NCI-H1930 (cell line): ENCODE measurements at places on chromosomes 2 and 18.

DNA sequence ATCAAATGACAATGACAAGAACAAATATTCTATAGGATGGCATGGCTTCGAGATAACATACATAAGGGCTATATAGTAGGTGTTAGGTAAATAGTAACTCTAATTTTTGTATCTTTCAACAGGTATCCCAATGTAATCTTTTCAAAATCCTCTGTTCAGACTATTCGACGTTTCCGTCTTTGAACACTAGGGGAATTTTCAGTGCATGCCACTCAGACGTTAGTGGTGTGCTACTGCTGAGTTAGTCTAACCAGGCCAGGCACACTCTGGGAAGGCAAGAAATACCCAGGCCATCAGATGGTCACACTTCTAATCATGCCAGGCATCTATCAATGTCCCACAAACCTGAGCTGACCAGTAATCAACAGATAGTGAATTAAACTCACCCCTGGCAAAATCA, 14.6 kb upstream of the CREG2 start:
- no peak for DNase-seq

DNA sequence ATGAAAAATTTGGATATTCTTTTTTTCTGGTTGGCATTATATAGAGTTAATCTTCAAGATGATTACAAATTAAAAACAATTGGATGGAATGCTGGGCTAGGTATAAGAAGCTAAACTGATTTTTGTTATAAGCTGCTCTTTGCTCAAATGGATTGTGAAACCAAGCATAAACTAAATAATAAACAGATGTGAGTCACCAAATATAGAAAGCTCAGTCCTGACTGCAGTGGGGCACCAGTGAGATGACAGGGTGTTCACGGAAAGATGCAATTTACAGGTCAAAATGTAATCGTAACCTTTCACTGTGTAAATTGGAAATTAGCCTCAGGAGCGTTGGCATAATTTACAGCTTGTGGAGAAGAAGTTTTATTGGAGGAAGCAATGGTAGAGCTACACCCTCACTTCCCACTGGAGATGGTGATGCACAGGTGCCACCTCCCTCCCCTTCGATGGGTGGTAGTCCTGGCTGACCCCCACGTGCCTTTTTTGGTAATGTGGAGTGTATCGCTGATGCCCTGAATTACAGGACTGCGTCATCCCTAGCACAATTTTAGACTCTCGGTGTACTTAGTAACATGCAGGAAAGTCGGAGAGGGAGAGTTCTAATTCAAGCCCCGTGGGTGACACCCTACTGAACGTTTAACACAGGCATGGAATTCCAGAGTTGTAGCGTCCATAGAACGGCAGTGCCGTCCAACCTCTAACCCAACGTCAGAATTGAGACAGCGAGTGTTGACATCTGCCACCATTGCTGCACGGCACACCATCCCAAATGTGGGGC, 73.9 kb upstream of the NFATC1 start:
- no peak for DNase-seq

GRCh38 chr2:150136401-150136800, 351.1 kb downstream of the RND3 start:
- DNase-seq = no peak

GRCh38 chr18:46821856-46822711, 65.2 kb upstream of the ST8SIA5 start:
- DNase-seq = no peak

DNA sequence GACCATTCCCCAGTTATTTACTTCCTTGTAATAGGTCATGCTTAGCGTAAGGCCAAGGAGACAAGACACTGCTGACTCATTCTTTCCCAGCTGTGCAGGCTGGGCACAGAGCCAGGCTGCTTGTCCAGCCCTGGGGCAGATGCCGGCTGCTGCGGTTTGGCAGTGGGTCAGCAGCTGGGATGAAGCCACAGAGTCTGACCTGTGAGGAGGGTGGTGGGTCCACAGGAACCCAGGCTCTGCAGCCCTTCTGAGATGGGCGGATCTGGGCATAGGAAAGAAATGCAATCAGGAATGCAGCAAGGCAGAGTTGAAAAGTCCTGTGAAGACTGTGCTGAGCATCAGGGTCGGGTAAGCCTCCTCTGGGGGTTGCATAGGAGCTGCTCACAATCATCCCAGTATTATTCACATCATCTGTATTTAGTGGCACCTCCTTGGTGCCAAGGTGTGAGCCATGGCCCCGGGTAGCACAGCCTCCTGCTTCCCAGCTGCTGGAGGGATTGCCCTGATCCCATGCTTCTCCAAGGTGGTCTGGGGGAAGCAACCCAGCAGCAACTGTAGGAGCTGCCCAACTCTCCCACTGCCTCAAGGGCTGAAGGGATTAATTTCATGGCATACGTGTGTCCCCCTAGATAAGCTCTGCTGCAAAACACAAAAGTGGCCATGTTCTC, 139.0 kb downstream of the DDX1 start:
- peak; percentile 43 for DNase-seq

GRCh38 chr2:23330214-23330613, 54.8 kb upstream of the KLHL29 start:
- DNase-seq = no peak

DNA sequence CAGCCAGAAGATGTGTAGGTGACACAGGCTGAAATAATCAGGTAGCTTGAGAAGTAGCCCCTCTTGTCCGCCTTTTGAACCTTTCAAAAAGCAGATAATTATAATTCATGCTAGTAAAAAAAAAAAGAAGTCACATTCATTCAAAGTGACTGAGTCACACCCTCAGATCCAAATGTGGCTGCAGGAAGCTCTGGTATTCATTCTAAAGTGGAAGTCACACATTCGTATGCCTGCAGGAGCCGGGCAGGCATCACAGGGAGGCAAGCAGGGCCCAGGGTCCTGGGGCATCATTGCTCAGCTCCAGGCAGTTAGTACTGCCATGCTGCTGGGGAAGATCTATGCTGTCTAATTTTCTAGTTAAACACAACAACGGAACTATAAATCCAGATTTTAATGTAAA, 21.7 kb upstream of the RAB11FIP5 start:
- no peak for DNase-seq

GRCh38 chr18:41617647-41618046, 337.4 kb upstream of the PIK3C3 start:
- DNase-seq = no peak

DNA sequence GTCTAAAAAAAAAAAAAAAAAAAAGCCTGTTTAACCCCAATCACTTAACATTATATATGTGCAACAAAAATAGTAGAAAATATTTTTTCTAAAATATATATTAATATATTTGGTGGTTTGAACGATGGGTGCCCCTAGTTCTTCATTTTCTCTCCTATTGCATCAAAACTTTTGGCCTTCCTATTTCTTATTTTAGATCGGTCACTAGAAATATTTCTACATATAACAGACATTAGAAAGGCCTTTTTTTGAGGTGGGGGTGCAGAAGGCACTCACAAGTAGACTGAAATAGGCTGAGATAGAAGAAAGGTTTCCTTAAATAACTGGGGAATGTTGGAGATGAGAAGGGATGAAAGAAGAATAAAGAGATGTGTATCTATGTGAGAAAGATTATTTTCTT, 49.3 kb upstream of the AP1S3 start:
- DNase-seq = no peak
